ENCODE measurements at places on chromosomes 2 and 18. TPM values are rescaled to one million over a fixed set of nuclear protein-coding genes. Genes with fewer than 3 reads are reported as not detected.

The SIX2 gene
- not detected for total RNA-seq

The SP140 gene
- 1.1 TPM for total RNA-seq

The COL6A3 gene
- total RNA-seq, result 1.2 TPM

The CYS1 gene
- 0.27 TPM for total RNA-seq

DNA sequence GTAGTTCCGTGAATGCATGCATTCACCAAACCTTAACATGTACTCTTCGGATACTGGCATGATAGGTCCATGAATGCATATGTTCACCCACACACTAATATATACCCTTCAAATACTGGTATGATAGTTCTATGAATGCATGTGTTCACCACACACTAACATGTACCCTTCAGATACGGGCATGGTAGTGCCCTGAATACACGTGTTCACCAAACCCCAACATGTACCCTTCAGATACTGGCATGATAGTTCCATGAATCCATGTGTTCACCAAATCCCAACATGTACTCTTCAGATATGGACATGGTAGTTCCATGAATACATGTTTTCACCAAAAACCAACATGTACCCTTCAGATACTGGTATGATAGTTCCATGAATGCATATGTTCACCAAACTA is 48.5 kb upstream of the ALKAL2 start:
- DNase-seq, result no peak

DNA sequence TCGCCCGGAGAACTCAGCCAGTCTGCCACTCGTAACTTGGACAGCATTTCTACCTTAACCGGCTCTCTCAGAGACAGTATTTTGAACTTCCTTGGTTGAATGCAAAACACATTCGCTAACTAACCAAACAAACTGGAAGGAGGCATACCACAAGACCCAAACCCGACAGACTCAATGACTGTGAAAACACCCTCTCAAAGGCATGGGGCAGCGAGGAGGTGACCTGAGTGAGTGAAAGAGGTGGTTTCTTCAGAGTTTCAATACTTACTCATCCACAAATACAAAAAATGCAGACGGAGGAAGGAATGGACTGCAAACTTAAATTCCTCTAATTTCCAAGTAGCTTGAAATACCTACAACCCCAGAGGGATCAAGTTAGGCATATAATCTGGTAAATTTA is 132.9 kb downstream of the GAREM1 start:
- no peak for DNase-seq

GRCh38 chr2:23545811-23546210 is 160.8 kb downstream of the KLHL29 start:
- no peak for DNase-seq

DNA sequence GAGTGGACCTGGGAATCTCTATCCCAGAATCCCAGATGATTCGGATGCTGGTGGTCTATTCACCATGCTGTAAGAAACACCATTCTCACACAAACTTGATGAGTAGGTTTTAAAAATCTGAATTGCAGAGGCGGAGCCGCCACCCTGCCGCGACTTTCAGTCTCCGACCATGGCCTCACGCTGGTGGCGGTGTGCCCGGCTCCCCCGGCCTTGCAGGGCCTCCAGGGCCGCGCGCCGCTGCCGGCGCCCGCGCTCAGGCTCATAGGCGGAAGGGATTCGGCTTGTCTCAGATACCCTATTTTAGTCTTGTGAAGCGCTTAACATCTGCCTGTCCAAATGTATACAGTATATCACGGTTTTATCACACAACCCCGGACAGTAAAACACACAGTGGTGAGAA is 2.6 kb upstream of the PPM1B start:
- DNase-seq, result peak; percentile 72

DNA sequence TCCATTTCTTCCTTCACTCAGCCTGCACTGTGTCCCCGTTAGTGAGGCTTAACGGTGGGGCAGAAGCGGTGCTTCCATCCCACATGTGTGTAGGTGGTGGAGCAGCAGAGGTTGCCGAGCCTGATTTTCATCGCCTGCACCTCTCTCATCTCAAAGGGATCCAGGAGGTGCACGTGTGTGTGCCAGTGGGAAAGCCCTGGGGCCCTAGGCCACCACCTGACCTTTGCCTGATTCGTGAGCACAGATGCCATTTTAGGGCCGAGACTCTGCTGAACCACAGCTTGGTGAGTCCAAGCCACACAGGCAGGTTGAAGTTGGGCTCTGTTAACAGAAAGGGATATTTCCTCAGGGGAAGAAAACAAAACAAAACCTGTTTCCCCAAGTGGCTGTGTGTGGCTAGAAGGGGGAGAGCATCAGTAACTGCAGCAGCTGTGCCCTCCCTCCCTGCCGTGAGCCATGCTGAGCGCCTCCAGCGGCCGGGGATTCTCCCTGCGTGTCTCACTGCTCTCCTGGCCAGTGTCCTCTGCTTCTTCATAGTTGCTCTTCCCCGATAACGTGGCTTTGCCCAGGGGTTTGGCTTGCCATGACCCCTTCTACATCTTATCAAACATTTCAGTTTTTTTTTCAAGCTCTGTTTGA is 81.5 kb downstream of the MAPRE2 start:
- DNase-seq, result peak; percentile 90

DNA sequence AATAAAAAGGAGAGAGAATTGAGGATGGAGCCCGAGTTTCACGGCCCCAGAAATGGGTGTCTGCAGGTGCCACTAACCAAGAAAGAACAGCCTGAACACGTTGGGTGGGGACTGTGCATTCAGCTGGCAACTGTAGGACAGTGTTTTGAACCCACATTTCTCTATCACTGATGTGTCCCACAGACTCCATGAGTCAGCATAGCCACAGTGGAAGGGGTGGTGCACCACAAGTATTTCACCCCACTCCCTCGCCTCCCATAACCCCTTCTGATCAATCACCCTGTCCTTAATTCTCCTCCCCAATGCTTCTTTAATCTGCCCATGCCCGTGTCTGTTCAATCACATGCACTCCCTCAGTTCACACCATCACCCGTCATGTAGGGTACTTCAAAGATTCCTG is 291.5 kb downstream of the ZNF516 start:
- DNase-seq, result no peak

Data from endodermal cell (in vitro differentiated cells).